ENCODE measurements at places on chromosomes 1 and 21. TPM values are rescaled to one million over a fixed set of nuclear protein-coding genes. Genes with fewer than 3 reads are reported as not detected.

DNA sequence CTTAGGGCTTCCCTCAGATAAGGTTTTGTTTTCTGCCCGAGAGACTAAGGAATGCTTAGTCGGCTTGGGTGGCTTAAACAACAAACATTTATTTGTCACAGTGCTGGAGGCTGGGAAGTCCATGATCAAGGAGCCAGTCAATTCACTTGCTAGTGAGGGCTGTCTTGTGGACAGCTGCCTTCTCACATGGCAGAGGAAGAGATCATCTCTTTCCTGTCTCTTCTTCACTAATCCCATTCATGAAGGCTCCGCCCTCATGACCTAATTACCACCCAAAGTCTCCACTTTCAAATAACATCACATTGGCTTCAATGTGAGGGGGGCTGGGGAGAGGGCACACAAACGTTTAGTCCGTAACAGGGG is 50.5 kb upstream of the IL12RB2 start:
- DNase-seq: no peak

DNA sequence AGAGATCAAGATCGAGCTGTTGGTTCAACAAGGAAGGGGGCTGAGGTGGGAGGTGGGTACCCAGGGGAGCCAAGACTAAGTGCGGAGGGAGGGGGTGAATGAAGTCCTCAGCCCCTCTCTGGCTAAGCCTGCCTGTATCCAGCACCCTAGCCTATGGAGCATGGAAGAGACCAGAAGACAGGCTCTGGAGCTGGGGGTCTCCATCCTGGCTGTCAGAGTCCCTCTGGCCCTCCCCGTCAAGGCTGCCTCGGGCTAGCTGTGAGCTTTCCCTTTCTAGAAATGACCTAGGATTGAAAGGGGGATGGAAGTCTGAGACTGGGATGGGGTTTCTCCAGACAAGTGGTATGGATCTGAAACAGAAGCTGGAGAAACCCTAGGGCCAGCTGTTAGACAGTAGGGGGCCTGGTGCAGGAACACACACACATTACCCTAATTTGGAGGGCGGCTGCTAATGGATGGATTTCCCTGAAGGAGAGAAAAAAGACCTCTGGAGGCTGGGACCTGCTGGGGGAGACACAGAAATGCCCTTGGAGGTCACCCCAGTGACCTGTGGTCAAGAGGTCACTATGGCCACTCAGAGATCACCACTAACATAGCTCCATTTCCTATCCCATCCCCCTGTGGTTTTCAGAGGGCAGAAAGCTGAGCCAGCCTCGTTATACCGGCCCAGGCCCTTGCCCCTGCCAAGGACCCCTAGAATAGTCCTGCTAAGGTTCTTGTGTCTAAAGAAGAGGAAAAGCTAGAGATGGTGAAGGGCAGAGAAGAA is 107.8 kb downstream of the TMEM53 start:
- no peak for DNase-seq

The CCDC181 gene
- 2.6 TPM for total RNA-seq

DNA sequence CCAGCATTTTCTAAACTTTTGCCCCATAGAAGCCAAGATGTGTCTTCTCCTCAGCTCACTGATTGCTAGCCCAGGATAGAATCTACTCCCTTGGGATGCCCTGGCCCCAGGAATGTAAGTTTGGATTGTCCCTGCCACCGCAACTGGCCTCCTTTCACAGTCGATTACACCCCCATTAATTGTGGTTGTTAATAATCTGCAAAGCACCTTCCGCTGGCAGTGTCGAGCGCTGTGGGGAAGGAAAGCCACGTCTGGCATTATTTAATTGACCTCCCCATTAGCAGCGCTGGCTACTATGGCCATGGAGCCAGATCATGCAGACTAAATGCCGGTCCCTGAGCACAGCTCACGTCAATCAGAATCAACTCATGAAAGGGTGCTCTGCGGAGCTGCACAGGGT is 597.3 kb upstream of the PLXNA2 start:
- no peak for DNase-seq

- DNase-seq: no peak
Observed at GRCh38 chr1:150976401-150976821, 1.8 kb upstream of the CERS2 start.

- DNase-seq: no peak
Observed at GRCh38 chr1:58883888-58884482, 100.1 kb upstream of the JUN start.

- no peak for DNase-seq
Observed at GRCh38 chr1:230272557-230272956, 153.6 kb downstream of the PGBD5 start.

The GREM2 gene
- total RNA-seq: 0.91 TPM

The EDN2 gene
- total RNA-seq: not detected

The PPIE gene
- total RNA-seq: 42.3 TPM

The KRTAP10-5 gene
- total RNA-seq: not detected

- DNase-seq: no peak
Observed at GRCh38 chr1:27773826-27774445, 917 bp downstream of the STX12 start.

DNA sequence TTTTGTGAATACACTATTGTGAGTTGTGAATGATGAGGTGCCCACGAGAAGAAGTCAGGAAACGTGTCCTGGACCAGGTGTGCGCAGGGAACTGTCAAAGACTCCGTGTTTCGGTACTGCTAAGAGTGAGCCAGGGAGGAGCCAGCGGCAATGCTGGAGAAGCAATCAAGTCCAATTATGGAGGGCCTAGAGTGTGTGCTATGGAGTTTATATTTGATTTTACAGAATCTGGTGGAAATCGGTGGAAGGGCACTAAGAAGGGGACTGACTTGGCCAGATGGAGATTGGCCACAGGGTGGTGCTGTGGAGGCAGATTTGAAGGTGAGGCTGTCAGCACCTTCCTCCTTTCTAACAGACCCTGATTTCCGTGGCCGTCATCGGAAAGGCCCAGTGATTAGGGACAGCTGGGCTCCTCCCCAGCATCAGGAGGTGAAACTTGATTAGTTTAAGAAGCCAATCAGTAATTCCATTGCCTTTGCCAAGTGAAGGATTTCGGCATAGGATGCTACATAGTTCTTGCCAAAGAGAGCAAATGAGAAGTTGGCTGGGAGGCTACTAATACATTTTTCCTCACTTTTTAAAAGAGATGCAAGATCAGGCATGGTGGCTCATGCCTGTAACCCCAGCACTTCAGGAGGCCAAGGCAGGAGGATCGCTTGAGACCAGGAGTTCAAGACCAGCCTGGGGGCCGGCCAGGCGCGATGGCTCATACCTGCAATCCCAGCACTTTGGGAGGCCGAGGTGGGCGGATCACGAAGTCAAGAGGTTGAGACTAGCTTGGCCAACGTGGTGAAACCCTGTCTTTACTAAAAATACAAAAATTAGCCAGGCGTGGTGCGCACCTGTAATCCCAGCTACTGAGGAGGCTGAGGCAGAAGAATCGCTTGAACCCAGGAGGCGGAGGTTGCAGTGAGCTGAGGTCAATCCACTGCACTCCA is 7.0 kb downstream of the PTCH2 start:
- DNase-seq: peak; percentile 95

DNA sequence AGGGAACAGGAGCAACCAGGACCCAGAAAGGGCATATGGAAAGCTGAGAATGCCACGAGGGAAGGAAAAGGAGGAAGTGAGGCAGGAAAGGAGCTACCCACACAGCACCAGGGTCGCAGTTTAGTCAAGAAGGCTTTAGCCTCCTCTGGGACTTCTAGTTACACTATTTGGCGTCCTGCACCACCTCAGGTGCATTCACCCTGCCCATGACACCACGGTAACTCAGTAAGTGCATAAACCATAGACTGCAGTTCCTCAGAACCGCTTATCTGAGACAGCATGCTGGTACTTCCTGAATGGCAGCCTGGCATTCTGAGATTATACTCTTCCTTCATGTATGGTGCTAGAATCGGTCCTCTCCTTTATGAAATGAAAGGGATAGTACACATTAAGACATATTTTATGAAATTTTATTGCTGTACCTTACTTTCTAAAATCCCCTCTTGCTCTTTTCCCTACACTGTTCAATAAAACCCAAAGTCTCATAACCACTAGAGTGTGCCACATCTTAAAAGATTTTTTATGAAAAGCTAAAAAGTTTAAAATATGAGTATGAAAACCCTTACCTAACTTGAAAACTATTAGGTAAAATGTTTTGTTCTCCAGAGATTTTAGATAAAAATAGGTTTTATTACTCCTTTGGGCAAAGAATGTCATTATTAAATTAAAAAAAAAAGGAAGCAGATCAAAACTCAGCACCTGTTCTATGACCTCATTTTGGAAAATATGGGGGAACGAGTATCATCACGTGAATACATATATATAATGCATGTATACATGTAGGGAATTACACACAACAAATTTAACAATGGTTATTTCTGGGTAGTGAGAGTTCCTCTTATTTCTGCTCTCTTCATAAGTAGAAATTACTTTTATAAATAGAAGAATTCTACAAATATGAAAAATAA is 67.3 kb downstream of the VAV3 start:
- DNase-seq: no peak

DNA sequence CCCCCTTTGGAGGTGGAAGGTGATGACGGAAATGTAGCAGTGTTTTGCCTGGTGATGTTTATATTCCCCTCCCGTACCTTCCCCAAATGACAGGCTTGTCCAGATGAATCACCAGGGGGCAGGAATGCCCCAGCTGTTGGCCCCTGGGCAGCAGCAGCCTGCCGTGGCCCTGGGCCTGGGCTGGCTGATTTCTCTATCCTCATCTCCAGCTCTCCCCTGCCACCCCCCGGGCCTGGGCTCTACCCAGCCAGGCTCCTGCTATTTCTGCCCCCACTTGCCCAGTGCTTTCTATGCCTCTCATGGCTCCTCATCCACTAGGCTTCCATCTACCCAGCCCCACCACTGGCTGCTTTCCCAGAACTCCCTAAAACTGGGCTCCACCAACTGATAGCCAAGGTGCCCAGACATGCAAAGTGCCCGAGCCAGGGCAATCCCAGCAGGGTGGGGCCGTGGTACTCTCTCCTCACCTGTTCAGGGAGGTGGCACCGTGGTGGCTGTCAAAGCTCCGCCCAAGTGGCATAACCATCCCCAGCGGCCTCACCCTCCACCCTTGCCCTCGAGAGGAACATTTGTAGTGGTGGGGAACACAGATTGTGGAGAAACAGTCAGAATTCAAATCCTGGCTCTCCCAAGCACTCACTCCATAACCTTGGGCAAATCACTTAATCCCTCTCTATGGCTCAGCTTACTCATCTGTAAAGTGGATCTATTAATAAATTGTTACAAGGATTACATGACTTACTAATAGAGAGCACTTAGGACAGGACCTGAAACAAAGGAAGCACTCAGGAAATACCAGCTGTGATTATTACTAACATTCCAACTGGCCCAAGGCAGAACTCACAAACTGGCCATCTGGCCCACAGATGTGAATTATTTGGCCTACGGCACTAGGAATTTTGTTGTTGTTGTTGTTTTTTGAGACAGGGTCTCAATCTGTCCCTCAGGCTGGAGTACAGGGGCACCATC is 12.8 kb upstream of the ECE1 start:
- DNase-seq: peak; percentile 74

DNA sequence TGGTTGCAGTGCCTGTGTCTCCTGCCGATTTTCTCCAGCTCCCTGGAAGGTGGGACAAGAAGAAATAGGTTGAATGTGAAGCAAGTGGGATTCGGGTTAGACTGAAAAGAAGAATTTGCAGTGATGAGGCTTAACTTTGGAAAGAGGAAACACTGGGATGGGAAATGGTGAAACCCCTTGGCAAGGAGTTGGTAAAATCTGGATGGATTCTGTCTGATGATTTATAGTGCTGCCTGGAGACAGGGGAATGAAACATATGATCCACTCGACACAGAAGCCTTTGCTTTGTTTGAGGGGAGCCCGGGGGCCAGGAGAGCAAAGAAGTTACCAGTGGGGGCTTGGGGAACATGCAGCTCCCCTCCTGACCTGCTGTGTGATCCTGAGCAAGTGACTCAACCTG is 67.2 kb downstream of the UBIAD1 start:
- no peak for DNase-seq

The HJV gene
- total RNA-seq: 0.18 TPM

GRCh38 chr1:208161656-208162375 is 82.4 kb downstream of the PLXNA2 start:
- DNase-seq: peak; percentile 7

GRCh38 chr1:198397208-198397808 is 143.2 kb downstream of the ATP6V1G3 start:
- no peak for DNase-seq
